Progenitor cell of endocrine pancreas (in vitro differentiated cells): ENCODE measurements at places on chromosomes 3 and 15. TPM values are rescaled to one million over a fixed set of nuclear protein-coding genes. Genes with fewer than 3 reads are reported as not detected.
A peak's percentile ranks its signal among the peaks of the same experiment; 100 is the strongest.

- peaks cover 84% of the 10 kb centered on the region for H3K27me3 ChIP-seq
- peak; percentile 52 for DNase-seq
- peaks cover 28% of the 10 kb centered on the region for H3K4me1 ChIP-seq
- H3K36me3 ChIP-seq, result no peaks in the 10 kb centered on the region
- peak within 1 kb of the TSS; percentile 58 for H3K27ac ChIP-seq
- peak within 1 kb of the TSS; percentile 67 for H3K4me3 ChIP-seq
These were observed at the start of gene ISL2 for GRCh38 chr15:76336254-76337058. Gene ISL2 (plus strand): TSS chr15:76336773. CDS start chr15:76336884, 111 bp downstream.

DNA sequence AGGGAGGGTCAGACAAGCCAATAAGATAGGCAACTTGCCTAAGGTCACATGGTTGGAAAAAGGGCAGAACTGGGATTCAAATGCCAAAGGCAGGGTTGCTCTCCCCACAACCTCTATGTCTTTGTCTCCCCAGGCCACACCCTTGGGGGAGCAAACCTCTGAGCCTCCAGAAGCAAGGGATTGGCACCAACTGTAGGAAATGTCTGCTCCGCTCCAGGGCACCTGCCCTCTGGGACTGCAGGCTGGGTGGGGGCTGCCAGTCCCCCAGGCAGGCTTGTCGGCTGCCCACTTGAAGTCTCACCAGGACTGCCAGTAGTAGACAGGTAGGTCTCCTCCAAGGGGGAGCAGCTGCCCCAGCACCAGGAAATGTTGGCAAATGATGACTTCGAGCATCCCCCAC lies 2.0 kb downstream of the FAM3D start:
- H3K27ac ChIP-seq, result no peak overlapping the region
- H3K4me1 ChIP-seq, result peaks cover 11% of the 10 kb centered on the region
- DNase-seq, result no peak

DNA sequence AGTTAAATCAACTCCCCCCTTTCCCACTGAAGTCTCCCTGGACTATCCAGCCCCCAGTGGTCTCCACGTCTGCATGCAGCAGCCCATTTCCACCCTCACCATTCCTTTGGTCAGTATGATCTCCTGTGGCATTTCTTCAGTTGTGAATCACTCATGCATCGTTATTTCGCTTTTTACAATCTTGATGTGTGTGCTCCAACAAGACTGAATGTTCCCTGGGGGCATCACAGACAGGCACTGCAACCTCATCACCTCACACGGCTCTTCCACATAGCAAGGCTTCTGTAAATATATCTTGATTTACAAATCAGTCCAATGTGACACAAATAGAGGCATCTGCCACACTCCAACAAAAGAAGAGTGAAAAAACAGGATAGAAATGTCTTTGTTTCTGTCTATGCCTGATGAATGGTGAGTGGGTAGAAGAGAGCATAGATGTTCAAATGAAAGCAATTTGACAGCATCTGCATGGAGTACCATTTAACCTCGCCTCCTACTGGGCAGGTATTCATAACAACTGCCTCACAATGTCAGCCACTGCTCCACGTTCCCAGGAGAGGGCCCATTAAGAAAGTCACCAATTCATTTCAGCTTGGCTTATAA lies 5.2 kb downstream of the HEG1 start:
- no peak for DNase-seq
- peaks cover 55% of the 10 kb centered on the region for H3K27me3 ChIP-seq
- H3K36me3 ChIP-seq, result no peaks in the 10 kb centered on the region
- peaks cover 12% of the 10 kb centered on the region for H3K4me1 ChIP-seq

DNA sequence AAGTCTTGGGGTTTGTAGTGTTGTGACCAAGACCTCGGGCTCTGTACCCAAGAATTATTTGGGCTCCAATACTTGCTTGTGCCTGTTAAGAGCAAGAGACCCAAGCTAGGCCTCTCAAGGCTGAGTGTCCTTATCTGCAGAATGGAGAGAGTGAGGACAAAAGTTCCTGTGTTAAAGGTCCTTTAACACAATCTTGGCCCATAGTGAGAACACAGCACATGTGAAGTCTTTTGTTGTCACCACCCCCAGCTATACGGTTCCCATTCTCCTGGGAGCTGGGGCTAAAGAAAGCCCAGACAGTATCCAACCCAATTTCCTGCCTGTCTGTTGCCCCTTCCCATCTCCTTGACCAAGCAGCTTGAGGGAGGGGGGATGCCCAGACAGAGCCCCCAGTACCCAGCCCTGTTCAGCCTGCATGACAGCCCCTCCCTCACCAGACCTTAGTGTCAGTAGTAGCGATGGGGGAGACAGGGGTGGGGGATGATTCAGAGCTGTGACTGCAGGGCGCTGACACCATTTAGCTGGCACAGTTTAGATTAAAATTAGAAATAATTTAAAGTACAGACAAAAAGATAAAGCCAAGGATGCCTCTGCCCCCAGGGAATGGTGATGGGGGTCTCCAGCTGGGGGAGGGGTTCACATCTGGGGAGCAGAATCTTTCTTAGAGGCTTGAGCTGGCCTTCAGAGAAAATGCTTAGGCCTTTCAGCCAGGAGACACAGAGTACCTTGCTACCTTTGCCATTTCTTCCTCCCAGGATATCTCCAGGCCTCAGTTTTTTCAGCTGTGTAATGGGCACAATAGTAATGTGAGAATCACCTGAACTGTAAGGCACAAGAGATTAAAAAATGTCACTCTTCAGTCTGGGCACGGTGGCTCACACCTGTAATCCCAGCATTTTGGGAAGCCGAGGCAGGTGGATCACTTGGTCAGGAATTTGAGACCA lies 2.7 kb downstream of the PRKCD start:
- no peak for DNase-seq
- no peaks in the 10 kb centered on the region for H3K27me3 ChIP-seq
- H3K4me3 ChIP-seq, result peak overlapping the region; percentile 91
- peak overlapping the region; percentile 82 for H3K27ac ChIP-seq
- H3K4me1 ChIP-seq, result peaks cover 40% of the 10 kb centered on the region

- H3K4me1 ChIP-seq, result no peaks in the 10 kb centered on the region
- peaks cover 17% of the 10 kb centered on the region for H3K27me3 ChIP-seq
- no peaks in the 10 kb centered on the region for H3K36me3 ChIP-seq
- H3K27ac ChIP-seq, result no peak overlapping the region
- no peak for DNase-seq
These were observed 11.5 kb upstream of the RPS17 start for GRCh38 chr15:82551646-82552247.

Gene CHRD
- 10.2 and 13.0 TPM in 2 replicates for total RNA-seq
